Mesothelial cell of epicardium (in vitro differentiated cells): ENCODE measurements at places on chromosomes 16 and 17. TPM values are rescaled to one million over a fixed set of nuclear protein-coding genes. Genes with fewer than 3 reads are reported as not detected.

- H3K27ac ChIP-seq, result no peak overlapping the region
- peaks cover 6% of the 10 kb centered on the region for H3K36me3 ChIP-seq
- no peak overlapping the region for H3K4me3 ChIP-seq
- H3K27me3 ChIP-seq, result no peaks in the 10 kb centered on the region
- H3K4me1 ChIP-seq, result peaks cover 5% of the 10 kb centered on the region
These were observed 42.6 kb downstream of the CPNE2 start for GRCh38 chr16:57134982-57135381.

- H3K4me1 ChIP-seq, result no peaks in the 10 kb centered on the region
- H3K4me3 ChIP-seq, result no peak overlapping the region
- H3K36me3 ChIP-seq, result peaks cover 2% of the 10 kb centered on the region
- H3K27me3 ChIP-seq, result no peaks in the 10 kb centered on the region
These were observed 70.6 kb downstream of the TMC6 start for GRCh38 chr17:78058001-78058400.

Gene HEATR9
- not detected in 3 replicates for total RNA-seq

DNA sequence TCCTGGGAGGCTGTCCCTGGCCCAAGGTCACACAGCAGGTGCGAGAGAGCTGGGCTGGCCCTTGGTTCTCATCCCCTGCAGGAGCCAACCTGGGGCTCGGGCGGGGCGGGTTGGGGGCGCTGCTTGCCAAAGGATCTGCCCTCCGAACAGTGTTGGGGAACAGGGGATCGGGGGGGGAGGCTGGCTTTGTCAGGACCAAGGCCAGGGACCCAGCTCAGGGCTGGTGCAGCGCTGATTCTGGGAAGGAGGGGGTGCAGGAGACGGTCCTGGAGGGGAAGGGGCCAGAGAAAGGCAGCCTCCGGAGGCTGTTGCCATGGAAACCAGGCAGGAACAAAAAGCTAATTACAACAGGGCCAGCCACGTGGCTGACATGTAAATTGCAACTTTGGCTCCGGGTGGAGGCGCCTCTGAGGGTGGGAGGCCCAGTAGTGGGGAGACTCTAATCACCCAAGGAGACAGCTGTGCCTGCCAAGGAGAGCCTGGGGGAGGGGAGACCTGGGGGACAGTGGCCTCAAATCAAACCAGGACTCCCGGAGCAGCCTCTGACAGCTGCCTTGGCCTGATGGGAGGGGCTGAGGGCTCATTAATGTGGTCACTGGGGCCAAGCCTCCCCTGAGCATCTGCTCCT lies 1.3 kb downstream of the TUBB3 start:
- peak overlapping the region; percentile 52 for H3K4me3 ChIP-seq
- DNase-seq, result peak; percentile 64
- no peaks in the 10 kb centered on the region for H3K36me3 ChIP-seq

DNA sequence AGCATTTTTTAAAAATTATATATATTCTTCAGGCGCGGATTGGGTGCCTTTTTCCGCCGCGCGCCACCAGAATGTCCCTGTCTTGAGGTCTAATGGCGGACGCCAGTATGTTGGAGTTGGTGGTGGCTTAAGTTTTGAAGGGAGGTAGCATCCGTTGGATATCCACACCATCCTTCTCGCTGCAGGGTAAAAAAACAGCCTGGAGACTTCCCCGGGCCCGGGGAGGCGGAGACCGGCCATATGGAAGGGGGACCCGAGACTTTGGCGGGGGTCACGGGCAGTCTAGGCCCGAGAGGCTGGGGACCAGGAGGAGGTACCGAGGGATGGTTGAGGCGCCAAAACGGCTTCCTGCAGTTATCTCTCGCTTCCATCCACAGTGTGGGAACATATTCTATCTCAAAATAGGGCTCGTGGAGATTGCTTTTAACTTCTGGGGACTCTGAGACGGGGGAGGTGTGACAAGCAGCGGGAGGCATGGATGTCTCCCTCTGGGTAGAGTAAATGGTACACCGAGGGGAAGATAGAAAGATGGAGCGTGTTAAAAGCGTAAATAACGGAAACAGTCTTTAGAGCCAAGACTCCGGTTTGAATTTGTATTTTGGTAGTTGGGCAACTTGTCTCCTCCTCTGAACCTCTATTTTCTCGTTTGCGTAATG lies at the start of gene SF3B3:
SF3B3 (plus strand) TSS at position 74 of the 656 bp plus-strand sequence. CDS start 2,841 bp downstream, outside the sequence.
- H3K4me1 ChIP-seq, result peaks cover 40% of the 10 kb centered on the region
- peak within 1 kb of the TSS; percentile 92 for H3K4me3 ChIP-seq
- H3K27ac ChIP-seq, result peak within 1 kb of the TSS; percentile 100
- DNase-seq, result peak; percentile 25

- no peaks in the 10 kb centered on the region for H3K27me3 ChIP-seq
- no peaks in the 10 kb centered on the region for H3K36me3 ChIP-seq
- DNase-seq, result no peak
- no peak overlapping the region for H3K4me3 ChIP-seq
These were observed 643.2 kb downstream of the WWOX start for GRCh38 chr16:78742501-78743283.

Gene WFIKKN1
- 0.47 to 0.94 TPM (median 0.84 TPM) in 3 replicates for total RNA-seq

GRCh38 chr16:76193906-76194615 lies 83.1 kb upstream of the CNTNAP4 start:
- H3K27me3 ChIP-seq, result no peaks in the 10 kb centered on the region
- peaks cover 15% of the 10 kb centered on the region for H3K4me1 ChIP-seq
- no peak overlapping the region for H3K4me3 ChIP-seq
- H3K36me3 ChIP-seq, result no peaks in the 10 kb centered on the region

DNA sequence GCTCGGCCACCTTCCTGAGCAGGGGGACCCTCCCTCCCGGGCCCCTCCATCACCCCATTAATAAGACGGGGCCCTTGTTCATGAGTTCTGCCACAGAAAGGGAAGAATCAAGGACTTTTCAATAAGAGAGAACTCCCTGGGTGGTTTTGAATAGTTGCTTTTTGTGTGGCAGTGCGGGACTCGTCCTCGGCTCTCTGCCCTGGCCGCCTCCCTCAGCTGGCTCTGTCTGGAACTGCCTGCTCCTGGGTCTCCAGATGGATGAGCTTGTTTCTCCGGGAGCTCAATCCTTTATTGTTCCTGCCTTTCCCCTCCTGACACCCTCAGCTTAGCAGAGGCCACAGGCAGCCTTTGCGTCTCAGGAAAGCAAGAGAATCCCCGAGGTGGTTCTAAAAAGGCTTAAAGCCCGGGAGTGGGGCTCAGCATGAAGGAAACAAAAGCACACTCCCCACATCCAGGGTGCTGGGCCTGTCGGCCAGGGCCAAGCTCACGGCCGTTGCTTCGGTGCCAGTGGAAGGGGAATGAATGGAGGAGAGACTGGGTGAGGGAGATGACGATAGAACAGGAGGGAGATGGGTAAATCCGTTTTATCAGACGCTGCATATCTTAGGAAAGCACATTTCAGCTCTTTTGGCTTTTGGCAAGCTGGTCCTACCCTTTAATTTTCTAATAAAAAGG lies 60.2 kb downstream of the RAI1 start:
- peak overlapping the region; percentile 52 for H3K4me3 ChIP-seq
- H3K4me1 ChIP-seq, result peaks cover 69% of the 10 kb centered on the region
- H3K27ac ChIP-seq, result peak overlapping the region; percentile 98
- no peaks in the 10 kb centered on the region for H3K36me3 ChIP-seq

GRCh38 chr16:79114759-79115158 lies 485.8 kb downstream of the MAF start:
- H3K27ac ChIP-seq, result no peak overlapping the region
- H3K4me1 ChIP-seq, result peaks cover 8% of the 10 kb centered on the region
- H3K4me3 ChIP-seq, result no peak overlapping the region
- H3K36me3 ChIP-seq, result peaks cover 2% of the 10 kb centered on the region
- H3K27me3 ChIP-seq, result no peaks in the 10 kb centered on the region
- DNase-seq, result no peak

DNA sequence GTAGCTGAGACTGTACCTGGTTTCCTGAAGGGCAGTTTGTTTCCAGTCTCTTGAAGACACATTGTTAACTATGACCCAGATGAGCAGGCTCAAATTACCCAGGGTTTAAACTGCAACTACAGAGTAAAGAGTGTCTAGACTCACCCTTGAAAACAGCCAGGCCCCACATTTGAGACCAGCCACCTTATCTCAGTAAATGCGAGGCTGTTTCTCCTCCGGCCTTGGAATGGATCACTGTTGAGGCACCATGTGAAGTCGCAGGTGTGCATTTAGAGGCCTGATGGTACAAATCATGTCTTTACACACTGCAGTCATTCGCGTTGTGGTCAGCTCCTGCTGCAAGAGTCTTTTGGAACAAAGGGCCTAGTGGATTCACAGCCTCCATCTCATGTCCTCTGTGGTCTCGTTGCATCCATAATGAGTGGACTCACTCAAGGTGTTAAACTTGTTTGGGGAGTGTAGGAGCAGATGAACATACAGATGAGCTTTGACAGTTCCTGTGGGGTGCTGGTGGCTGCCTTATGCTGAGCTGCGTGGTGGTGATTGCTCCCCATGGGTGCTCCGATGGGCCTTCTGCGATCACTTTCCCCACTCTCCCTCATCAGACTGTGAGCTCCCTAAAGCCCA lies 18.5 kb upstream of the N4BP1 start:
- H3K36me3 ChIP-seq, result no peaks in the 10 kb centered on the region
- no peak overlapping the region for H3K27ac ChIP-seq
- H3K4me1 ChIP-seq, result peaks cover 4% of the 10 kb centered on the region
- peak; percentile 22 for DNase-seq

- no peak overlapping the region for H3K4me3 ChIP-seq
- H3K27me3 ChIP-seq, result no peaks in the 10 kb centered on the region
- no peak overlapping the region for H3K27ac ChIP-seq
- peaks cover 13% of the 10 kb centered on the region for H3K4me1 ChIP-seq
These were observed 182.7 kb upstream of the CIBAR2 start for GRCh38 chr16:85294810-85295508.

DNA sequence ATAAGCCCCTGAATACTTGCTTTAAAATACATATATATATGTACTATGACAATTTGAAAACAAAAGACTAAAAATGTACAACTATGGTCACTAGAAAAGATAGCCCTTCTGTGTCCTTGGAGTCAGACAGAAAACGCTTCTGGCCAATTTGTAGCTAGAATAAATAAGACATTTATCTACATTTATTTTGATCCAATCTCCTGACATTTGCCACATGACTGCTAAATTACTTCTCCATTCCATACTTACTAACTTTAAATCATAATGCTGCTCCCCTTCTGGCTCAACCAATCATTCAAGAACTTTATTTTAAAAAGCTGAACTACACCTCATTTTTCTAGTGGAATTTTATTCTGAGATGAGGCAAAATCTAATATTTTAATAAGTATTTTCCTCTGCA lies 65.8 kb downstream of the CYTH1 start:
- no peak overlapping the region for H3K4me3 ChIP-seq
- peaks cover 46% of the 10 kb centered on the region for H3K4me1 ChIP-seq
- H3K36me3 ChIP-seq, result no peaks in the 10 kb centered on the region

DNA sequence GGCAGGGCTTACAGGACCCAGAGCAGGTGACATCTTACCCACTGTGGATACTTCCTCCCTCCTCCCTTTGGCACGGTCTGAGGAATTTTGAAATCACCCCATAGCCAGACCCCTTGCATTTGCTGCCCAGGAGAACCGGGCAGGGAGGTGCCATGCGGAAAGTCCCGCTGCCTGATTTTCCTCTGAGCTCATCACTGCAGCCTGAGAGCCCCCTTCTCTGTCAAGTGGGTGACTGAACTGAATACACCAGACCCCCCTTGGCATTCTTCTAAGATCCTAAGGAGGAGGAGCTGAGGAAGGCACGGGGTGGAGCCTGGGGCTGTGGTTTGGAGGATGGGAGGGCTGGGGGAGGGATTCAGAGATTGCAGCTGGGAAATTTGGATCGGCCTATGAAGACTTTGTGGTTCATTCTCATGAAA lies 173.4 kb downstream of the RAB11FIP4 start:
- H3K27ac ChIP-seq, result peak overlapping the region; percentile 66

DNA sequence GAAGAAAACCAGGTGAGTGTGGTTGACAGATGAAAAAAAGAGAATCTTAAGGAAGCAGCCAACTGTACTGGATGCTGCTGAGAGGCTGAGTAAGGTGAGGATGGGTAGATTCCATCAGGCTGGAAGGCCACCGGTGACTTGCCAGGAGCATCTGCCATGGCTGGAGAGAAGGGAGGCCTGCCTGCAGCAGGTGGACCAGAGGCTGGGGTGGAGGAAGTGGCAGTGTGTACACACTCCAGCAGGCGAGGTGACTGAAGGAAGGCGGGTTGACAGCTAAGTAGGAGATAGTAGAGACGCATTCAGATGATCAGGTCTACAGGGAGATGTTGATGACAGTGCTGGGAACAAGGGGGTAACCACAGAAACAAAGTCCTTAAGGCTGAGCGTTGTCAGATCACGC lies 69.5 kb downstream of the USP43 start:
- no peaks in the 10 kb centered on the region for H3K27me3 ChIP-seq
- no peaks in the 10 kb centered on the region for H3K4me1 ChIP-seq
- H3K36me3 ChIP-seq, result peaks cover 25% of the 10 kb centered on the region
- H3K27ac ChIP-seq, result no peak overlapping the region
- DNase-seq, result no peak

Gene KRTAP2-2
- not detected in 3 replicates for total RNA-seq

GRCh38 chr17:4738136-4739121 lies 1.2 kb upstream of the ZMYND15 start:
- peaks cover 16% of the 10 kb centered on the region for H3K4me1 ChIP-seq
- peak overlapping the region; percentile 72 for H3K4me3 ChIP-seq
- H3K36me3 ChIP-seq, result no peaks in the 10 kb centered on the region
- no peak for DNase-seq
- H3K27ac ChIP-seq, result peak overlapping the region; percentile 92
- peaks cover 77% of the 10 kb centered on the region for H3K27me3 ChIP-seq

DNA sequence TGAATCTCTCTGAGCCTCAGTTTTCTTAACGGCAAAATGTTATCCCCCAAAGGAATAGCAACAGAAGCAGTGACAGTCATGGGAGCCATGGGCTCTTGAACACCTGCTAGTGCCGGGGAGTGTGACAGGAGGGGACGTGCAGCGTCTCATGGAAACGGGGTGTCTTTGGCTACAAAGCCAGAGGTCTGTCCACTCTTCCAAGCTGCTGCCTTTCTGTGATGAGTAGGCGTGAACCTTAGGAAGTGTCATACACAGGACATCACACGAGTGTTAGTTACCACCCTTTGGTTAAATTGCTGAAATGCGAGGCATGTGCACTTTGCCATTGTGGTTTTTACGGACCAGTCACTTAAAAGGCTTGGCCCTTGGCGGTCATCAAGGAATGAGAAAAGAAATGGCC lies 93.4 kb downstream of the IRF8 start:
- H3K36me3 ChIP-seq, result no peaks in the 10 kb centered on the region
- H3K27ac ChIP-seq, result no peak overlapping the region
- H3K4me1 ChIP-seq, result peaks cover 14% of the 10 kb centered on the region
- peaks cover 36% of the 10 kb centered on the region for H3K27me3 ChIP-seq

Gene MYCBPAP
- 5.1 to 6.5 TPM (median 6.1 TPM) in 3 replicates for total RNA-seq

DNA sequence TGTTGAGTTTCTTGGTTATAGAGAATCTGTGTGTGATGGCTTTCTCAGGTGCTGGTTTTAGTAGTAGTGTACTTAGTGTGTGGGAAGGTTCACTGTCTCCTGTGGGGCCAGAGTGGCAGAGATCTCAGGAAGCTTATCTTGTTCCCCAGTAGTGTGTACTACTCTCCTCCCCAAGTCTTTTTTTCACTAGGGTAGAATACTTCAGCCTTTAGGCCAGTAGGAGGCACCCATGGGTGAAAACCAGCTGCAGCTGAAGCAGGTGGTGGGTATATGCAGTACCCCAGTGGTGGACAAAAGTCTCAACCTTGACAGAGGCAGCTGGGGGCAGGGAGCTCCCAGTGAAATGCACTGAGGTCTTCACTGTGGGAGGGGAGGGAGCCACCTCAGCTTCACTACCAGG lies 109.9 kb downstream of the PHKB start:
- no peak overlapping the region for H3K27ac ChIP-seq
- no peaks in the 10 kb centered on the region for H3K27me3 ChIP-seq
- H3K36me3 ChIP-seq, result peaks cover 24% of the 10 kb centered on the region
- H3K4me1 ChIP-seq, result no peaks in the 10 kb centered on the region
- no peak for DNase-seq
